IMR-90 (cell line): ENCODE measurements at places on chromosomes 3 and 15. TPM values are rescaled to one million over a fixed set of nuclear protein-coding genes. Genes with fewer than 3 reads are reported as not detected.

DNA sequence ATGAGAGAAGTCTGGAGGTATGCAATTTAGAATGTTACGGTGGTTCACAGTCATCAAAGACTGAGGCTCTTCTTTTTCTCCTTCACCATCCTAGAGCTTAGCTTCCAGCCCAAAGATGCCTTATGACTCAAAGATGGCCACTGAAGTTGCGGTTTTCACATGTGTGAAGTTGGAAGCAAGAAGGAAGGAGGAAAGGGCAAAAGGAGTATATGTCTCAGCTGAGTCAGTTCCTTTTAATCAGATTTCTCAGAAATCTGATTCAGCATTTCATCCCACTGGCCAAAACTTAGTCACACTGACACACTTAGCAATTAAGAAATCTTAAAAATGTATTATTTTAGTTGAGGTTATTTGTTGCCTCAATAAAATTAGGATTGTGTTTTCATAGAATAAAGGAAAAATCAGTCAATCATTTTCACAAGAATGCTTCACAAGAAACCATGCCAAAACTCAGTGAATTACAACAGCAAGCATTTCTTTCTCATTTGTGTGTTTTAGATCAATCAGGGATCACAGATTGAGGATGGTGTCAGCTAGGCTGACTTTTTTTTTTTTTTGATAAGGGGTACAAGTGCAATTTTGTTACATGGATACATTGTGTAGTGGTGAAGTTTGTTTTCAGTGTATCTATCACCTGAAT lies 211.1 kb upstream of the GADL1 start:
- DNase-seq = peak; percentile 95

DNA sequence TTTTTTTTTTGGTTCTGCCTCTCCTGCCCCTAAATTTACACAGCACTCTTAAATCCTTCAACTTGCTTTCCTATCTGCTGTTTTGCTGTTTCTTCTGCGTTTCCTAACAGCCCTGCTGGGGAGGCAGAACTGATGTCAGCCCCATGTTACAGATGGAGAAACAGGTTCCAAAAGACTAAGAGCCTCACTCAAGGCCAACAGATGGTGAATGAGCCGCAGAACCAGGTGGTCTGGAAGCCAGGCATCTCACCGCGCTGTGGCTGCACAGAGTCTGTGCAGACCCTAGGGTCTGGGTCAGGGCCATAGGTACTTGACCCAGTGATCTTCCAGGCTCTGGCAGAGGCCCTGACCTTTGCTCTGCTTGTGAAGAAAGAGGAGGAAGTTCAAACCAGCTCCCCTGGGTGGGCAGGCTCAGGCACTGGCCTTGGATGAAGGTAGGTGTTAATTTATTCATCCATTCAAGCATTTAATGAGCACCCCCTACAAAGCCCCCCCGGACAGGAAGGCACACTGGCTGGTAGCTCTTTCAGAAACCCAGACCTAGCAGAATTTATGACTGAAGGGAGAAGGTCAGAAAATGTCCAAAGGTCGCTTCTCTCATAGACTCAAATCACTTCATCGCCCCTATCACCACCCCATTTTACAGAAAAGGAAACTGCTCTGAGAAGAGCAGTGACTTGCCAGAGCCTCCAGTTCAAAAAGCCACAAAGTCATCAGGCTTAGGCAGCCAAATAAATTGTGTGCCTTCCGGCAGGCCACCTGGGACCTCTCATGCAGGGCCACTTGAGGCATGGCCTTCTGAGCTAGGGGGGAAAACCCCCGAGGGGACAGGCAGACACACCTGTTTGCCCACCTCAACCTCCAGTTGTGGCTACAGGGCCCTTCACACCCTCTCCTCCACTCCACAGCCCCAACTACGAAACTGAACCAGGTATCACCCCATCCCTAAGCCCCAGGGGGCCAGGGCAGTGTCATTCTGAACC lies 2.7 kb downstream of the CHDH start:
- no peak for DNase-seq

GRCh38 chr3:112984485-112984884 lies 6.3 kb upstream of the GTPBP8 start:
- DNase-seq = peak; percentile 12

DNA sequence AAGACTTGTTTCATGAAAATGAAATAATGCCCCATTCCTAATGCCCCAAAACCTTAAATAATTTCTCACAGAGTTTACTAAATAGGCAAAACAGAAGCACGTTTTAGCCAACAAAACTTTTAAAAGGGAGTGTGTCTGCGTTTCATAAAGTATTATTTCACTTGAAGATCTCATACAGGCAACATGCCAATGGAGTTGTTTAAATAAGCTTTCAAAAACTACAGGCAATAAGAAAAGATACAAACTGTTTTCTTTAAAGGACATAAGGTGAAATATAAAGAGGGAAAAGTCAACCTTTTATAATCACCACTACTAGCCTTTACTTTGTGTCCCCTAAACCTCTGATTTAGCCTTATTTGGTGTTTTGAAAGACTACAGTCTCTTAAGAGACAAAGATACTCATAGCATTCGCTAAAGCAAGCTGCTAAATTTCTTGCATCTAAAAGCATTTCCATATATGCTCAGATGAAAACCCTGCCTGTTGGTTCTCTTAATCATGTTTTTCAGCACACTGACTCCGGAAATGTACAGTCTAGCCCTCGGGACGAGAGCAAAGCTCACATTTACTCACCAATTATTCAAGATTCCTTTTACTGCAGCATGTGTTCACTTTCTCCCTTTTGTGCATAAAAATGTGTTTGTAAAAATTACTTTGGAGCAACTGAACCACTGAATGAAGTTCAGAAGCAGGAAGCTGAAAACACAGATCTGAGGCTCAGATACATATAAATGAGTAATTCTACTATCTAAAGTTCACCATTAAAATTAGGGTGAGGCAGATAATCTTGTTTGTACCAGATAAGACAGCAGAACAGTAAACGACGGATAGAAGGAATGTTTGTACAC lies 119.0 kb downstream of the GOLIM4 start:
- no peak for DNase-seq

- no peak for DNase-seq
Observed at GRCh38 chr15:66480267-66480666, 17.3 kb downstream of the SNAPC5 start.

DNA sequence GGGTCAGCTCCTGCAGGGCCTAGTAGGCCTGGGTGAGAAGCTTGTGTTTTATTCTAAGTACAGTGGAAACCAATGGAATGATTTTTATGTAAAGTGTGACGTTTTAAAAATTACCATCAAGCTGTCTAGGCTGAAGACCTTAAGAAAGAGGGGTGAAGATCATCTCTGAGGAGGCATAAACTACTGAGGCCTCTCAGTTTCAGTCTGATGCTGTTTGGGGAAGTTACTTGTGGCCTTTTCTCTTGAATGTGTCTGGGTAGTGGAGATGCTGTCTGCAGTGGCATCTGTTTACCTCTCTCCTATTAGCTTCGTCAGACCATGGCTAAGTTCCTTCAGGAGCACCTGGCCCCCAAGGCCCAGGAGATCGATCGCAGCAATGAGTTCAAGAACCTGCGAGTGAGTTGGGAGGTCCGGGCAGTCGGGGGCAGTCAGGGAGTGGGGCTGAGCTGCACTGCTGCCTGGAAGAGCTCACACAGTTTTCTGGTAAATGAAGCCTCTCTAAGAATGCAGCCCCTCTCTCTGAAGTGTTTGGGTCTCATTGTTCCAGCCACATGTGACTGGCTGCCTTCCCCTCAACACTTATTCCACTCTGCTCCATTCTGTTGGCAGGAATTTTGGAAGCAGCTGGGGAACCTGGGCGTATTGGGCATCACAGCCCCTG lies 1.9 kb downstream of the IVD start:
- DNase-seq = no peak

- no peak for DNase-seq
Observed at GRCh38 chr3:88019024-88019423, 39.8 kb downstream of the CGGBP1 start.

DNA sequence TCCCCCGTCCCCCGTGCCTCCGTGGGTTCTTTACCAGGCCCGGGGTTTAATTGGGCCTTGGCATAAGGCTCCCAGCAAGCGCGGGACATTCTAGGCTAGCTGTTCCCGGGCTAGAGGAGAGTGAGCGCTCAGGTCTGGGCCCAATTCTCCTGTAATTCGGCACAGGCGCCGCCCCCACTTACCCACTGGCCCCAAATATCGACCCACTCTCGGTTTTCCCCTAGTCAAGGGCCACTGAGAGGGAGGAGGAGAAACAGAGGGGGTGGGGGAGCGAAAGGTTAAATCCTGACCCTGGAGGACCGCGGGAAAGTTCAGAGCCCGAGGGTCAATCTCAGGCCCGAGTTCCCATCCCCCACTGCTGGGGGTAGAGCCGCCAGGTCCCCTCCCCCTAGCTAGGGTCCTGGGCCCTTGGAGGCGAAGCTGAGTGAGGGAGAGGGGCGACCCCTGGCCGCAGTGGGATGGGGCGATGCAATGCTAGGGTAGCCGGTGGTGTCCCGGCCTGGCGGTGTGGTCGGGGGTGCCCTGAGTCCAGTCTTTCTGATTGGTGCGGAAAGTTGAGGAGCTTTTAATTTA lies 8.5 kb upstream of the ONECUT1 start:
- DNase-seq = no peak

DNA sequence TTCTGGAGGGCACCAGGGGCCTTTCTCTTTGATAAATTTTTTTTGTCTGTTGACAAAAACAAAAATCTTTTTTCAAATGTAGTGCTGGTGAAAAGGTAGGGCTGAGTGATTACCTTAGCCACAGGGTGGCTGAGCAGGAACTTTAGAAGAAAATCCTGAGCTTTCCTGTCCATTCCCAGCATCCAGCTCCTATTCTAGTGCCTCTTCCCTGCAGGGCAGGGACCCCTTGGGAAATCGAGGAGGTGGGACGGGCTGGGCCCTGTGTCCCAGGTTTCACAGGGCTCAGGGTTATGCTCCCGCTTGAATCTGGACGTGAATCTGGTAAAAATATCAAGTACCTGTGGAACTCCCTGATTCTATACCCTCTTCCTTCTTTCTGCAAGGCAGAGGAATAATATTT lies 31.7 kb downstream of the EDEM1 start:
- no peak for DNase-seq

- no peak for DNase-seq
Observed at GRCh38 chr15:42576040-42576594, 711 bp downstream of the STARD9 start.

DNA sequence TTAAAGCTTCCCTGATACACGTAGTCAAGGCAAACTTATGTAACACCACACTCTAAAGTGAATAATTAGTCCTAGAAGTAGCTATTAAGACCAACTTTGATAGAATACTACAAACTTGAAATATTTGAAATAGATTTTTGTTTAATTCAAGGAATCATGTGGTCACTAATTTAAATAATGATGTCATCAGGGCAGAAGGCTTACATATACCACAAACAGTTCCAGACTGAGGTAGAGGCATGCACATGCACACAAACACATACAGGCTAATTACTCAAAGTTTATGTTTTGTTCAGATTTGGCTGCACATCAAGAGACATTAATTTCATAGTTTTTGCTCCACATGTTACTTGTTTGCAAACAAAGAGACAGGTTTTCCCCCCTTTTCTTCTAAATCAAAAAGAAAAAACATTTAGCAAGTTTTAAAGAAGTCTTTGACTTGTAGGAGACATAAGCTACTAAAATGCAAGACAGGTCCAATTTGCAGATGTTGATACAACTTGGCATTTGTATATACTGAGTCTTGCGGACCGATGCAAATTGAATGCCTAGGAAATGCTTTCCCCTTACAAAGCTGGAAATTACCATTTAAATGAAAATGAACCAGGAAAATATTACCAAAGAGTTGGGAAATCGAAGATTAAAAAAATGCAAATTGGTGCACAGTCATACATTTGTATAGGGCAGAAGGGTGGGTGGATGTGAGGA lies 594.8 kb downstream of the MAGI1 start:
- DNase-seq = peak; percentile 60

- no peak for DNase-seq
Observed at GRCh38 chr3:155957412-155957880, 87.0 kb downstream of the GMPS start.

- DNase-seq = no peak
Observed at GRCh38 chr3:189513281-189514117, 117.7 kb upstream of the TP63 start.

DNA sequence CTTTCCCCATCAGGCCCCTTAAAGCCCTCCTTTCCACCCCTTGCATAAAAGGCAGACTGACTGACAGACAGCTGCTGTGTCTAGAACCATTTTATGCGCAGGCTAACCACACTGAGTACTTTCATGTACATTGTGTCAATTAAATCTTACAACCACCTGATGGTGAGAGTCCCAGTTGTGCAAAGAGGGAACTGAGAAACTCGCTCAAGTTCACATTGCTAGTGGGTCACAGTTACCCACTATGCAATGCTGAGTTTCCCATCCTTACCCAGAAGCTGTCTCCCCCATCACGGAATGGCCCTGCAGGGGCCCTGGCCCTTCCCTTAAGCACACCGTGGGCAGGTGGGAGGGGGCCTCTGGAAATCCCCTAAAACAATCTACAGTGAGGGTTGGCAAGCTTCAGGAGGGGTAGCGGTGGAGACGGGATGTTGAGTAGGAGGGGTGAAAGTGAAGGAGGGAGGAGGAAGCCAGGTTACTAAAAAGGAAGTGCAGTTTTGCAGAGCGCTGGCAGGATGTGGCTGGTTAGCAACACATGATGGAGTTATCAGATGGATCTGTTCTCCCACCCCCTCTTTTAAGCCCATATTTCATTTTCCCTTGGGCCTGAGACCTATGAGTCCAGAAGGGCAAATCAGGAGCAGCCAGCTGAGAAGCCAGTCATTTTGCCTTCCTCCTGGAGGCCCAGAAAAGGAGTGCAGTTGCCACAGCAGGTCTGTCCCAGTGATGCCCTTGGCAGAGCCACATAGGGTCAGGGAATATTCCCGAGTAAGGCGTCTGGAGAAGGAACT lies 30.0 kb downstream of the STARD5 start:
- DNase-seq = no peak

DNA sequence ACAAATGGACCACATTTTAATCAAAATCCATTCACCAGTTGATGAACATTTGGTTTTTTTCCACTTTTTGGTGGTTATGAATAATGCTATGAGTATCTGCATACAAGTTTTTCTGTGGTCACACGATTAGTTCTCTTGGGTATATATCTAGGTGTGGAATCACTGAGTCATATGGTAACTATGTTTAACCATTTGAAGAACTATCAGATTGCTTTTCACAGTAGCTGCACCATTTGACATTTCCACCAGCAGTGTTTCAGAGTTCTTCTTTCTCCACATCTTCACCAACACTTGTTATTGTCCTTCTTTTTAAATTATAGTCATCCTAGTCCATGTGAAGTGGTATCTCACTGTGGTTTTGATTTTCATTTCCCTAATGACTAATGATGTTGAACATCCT lies 33.3 kb upstream of the ATG7 start:
- DNase-seq = peak; percentile 95

Gene GABRR3
- total RNA-seq = not detected in 2 replicates

Gene CACNA2D3
- 0.28 and 0.36 TPM in 2 replicates for total RNA-seq

Gene EIF5A2
- total RNA-seq = 7.7 and 15.0 TPM in 2 replicates

Gene NANOGP8
- not detected in 2 replicates for total RNA-seq

Gene RTP3
- 0.18 TPM in 1 of 2 replicates, not detected in the other for total RNA-seq
